Right atrium auricular region (tissue), 2 donors: ENCODE measurements at places on chromosomes 12 and 14. TPM values are rescaled to one million over a fixed set of nuclear protein-coding genes. Genes with fewer than 3 reads are reported as not detected.

DNA sequence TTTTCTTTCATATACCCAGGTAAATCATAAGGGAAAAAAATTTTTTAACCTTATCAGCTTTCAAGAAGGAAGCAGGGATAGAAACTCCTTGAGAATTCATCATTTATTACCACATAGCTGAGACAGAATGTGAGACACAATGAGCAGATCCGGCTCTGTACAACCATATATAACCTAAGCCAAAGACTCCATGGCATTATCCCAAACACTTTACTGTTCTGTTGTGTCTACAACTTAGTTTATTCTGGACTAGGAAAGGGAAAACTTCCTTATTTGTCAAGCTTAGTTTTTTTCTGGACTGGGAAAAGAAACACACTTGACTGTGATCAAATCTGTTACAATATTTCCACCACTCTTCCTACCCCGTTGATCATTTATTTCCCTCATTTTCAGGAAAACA, 38.3 kb upstream of the CATSPERB start:
- DNase-seq = no peak

- DNase-seq = no peak
Observed at GRCh38 chr12:98162906-98163678, 352.3 kb upstream of the TMPO start.

DNA sequence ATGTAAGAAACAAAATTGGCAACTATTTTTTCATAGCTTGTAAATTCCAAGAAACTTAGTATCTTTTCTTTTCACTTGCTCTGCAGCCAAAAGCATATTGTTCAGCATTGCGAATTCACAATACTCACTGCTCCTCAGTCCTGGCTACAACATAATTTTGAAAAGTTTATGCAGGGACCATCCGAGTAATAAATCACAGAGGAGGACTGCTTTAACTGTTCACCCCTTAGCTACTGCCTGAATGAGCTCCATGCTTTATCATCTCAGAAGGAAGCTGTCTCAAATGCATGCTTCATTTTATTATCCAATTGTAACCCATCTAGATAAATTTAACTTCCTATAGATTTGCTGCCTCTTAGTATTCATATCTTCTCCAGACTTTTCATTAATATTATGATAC, 827.8 kb downstream of the DIO2 start:
- no peak for DNase-seq

DNA sequence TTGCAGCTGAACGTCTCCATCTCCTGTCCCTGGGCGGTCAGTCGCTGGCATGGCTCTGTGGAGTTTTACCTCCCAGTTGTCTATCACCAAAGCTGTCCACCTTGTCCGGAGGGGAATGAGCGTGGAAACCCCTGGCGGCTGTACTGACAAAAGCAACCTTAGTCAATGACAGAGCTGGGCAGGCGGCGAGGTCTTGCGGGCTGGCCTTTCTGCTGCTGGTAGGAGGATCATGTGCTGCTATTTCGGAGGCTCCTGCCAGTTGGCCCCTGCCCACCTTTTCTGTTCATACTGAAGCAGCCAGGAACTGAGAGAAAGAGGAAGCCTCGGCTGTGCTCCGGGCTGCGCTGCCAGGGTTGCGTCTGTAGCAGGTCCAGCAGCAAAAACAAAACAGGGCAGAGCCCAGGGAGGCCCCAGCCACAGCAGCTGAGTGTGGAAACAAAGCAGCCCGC, 57.7 kb downstream of the HMGA2 start:
- peak; percentile 88 for DNase-seq

DNA sequence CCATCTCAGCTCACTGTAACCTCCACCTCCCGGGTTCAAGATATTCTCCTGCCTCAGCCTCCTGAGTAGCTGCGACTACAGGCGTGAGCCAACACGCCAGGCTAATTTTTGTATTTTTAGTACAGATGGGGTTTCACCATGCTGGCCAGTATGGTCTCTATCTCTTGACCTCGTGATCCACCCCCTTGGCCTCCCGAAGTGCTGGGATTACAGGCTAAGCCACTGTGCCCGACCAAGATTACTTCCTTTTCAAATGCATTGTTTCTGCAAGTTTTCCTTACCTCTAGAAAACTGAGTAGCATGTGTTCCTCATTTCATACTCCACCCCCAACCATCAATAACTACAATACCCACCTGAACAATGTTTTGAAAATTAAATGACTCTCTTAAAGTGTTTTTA, 13.1 kb downstream of the ARF6 start:
- DNase-seq = no peak

The ZFHX2 gene
- total RNA-seq = 0.59 TPM

GRCh38 chr12:32253154-32253790, 146.1 kb upstream of the FGD4 start:
- no peak for DNase-seq

GRCh38 chr14:58829594-58829993, 191.8 kb downstream of the DACT1 start:
- no peak for DNase-seq

DNA sequence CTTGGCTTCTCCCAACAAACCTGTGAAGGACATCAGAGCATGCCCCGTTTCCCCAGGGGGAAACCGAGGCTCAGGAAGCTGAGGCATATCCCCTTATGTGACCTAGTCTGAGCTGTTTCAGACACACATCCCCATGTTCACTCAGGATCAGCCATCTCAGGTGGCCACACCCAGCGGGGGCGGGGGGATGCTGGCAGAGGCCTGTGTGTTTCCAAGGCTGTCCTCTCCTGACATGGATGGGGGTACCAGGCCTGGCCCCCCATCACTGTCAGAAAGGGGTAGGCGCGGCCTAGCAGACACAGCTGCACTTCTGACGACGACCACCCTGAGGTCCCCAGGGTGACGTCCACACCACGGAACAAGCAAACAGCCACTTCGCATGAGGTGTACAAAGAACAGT, 22.1 kb downstream of the CCDC85C start:
- no peak for DNase-seq

GRCh38 chr12:6318440-6318879, 8.0 kb downstream of the PLEKHG6 start:
- no peak for DNase-seq

The SMIM41 gene
- total RNA-seq = 0.44 TPM

The RBP5 gene
- total RNA-seq = not detected
